ENCODE measurements at places on chromosomes 16 and 17.

GRCh38 chr17:47888293-47888692 is 7.7 kb upstream of the SP2 start:
- no peak for DNase-seq

- peak; percentile 10 for DNase-seq
These were observed 10.7 kb downstream of the GNAO1 start for GRCh38 chr16:56202036-56202435.

- no peak for DNase-seq
These were observed 35.1 kb downstream of the PMM2 start for GRCh38 chr16:8832717-8833105.

- no peak for DNase-seq
These were observed 45.4 kb upstream of the MYOCD start for GRCh38 chr17:12620200-12620720.

GRCh38 chr17:1782171-1782567 is 20.3 kb downstream of the SERPINF1 start:
- no peak for DNase-seq

- DNase-seq, result no peak
These were observed 61.5 kb downstream of the MYO1D start for GRCh38 chr17:32815460-32815859.

DNA sequence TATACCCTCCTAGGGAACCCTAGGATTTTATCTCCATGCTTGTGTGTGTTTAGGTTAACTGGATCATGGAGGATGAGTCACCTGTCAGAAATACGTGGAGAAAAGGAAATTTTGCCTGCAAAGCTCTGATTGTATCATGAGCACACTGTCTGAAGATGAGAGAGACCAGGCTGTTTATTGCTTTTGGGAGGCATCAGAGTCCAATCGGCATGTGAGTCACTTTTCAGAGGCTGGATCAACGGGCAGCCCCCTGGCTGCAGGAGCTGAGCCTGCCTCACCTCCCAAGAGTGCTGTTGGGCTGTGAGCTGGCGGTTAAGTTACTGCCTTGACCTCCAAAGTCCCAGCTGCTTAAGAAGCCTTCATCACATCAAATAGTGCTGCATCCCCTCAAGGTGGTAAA is 41.5 kb upstream of the MED9 start:
- no peak for DNase-seq

DNA sequence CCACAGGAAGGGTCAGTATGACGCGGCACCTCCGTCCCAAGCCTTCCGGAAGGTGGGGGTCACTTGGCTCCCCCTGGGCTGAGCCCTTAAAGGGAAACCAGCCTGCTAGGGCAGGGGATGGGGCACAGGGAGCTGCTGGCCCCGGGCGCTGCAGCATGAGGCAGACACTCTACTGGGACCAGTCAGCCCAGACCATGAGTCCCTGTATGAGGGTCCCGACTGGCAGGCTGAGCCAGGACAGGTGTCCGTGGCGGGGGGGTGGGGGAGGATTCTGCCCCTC is 43.4 kb upstream of the ZC3H18 start:
- DNase-seq, result no peak

DNA sequence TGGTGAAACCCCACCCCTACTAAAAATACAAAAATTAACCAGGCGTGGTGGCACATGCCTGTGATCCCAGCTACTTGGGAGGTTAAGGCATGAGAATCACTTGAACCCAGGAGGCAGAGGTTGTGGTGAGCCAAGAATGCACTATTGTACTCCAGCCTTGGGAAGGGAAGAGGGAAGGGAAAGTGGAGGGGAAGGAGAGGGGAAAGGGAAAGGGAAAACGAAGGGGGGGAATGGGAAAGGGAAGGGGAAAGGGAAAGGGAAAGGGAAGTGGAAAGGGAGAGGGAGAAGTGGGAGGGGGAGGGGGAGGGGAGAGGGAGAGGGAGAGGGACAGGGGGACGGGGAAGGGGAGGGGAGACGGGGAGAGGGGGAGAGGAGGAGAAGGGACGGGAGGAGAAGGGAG is 122.5 kb downstream of the GAS7 start:
- no peak for DNase-seq

DNA sequence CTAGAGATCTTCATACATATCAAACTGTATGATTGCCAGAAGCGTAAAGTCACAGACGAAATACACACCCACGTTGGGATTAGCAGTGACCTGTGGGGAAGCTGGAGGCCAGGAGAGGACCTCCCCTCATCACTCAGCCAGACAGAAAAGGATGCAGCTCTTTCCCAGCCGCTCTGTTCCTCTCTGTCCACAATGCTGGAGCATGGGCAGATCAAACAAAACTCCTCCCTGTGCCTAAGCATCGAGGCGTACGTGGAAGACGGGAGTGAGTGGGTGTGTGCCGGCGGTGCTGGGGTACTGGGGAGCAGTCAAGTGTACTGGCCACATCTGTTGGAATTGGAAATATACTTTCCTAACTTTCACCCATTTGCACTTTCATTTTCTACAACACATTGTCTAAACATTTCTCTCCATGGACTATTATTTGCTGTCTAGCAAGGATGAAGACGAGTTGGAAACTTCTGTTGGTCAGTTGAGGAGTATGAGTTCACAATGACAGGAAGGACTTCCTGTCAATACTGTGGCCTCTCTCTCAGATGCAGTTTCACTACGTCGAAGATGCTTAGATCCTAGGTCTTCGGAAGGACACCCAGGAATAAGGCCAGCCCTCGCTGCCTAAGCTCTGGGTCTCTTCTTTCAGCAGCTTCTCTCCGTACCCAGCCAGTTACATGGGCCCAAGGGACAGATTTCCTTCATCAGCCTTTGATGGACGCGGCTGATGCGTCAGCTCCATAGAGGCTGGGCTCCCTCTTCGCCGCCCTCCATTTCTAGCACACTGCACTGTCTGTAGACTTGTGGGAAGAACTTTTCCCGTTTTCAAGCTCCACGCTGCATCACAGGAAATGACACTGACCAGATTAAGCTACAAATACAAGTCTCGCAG is 30.6 kb upstream of the ENDOV start:
- DNase-seq, result no peak

GRCh38 chr16:13921328-13921727 is 1.4 kb downstream of the ERCC4 start:
- DNase-seq, result no peak

GRCh38 chr16:23567602-23568001 is 10.1 kb downstream of the UBFD1 start:
- DNase-seq, result no peak

- DNase-seq, result no peak
These were observed 26.6 kb downstream of the NGFR start for GRCh38 chr17:49521471-49522356.

DNA sequence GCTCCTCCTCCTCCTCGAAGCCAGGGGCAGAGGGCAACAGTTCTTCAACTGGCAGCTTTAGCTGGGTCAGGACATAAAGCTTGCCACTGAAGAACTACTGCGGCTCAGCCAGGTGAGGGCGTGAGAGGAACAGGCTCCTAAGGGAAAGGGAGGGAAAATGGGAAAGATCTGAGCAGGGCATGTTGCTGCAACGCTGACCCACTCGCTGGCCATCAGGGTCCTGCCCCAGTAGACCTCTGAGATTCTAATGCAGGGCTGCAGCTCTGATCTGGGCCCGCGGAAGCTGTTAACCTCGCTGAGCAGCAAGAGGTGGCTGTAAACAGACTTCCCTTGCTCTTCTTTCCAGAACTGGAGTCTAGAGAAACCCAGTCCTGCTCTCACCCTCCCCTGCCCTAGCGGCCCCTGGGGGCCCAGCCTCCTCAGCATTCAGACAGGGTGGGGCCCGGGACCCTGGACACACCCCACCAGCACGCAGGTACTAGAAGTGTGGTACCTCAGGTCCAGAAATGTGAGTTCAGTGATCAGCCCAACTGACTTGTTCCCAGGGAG is 3.8 kb upstream of the TLCD2 start:
- no peak for DNase-seq

- DNase-seq, result no peak
These were observed 270.7 kb upstream of the SOX9 start for GRCh38 chr17:71849783-71850768.

- DNase-seq, result no peak
These were observed 202.7 kb downstream of the ZNF423 start for GRCh38 chr16:49653173-49653570.

GRCh38 chr16:68356919-68357286 is 46.1 kb downstream of the PRMT7 start:
- DNase-seq, result no peak

- no peak for DNase-seq
These were observed 48.8 kb downstream of the PIPOX start for GRCh38 chr17:29091606-29092289.

DNA sequence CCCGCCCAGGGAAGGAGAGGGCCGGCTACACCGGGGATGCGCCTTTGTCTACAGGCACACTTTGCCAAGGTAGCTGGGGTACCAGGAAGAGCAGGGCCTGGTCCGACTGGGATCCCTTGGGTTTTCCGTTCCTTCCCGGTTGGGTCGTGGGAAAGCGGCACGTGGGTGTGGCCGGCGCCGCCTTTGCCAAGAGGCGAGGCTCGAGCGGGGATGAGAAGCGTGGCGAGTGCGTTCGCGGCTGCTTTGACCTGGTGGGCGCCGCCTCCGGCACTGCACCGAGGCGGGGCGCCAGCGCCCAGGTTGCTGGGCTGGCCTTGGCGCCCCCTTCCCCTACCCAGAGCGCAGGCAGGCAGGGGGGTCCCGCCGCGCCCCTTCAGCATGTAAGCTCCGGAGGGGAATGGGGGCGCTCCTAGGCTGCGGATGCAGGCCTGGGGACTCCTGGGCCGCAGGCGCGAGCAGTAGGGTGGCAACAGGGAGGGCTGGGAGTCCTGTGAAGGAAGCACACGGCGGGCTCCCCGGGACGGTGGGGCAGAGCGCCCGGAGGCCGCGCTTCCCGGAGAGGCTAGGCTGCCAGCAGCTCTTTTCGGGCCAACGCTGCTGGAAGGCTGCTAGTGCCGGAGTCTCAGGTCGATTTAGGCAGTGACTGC is 2.0 kb downstream of the HAS3 start:
- peak; percentile 18 for DNase-seq

- no peak for DNase-seq
These were observed 572 bp downstream of the PGP start for GRCh38 chr16:2213817-2214718.

DNA sequence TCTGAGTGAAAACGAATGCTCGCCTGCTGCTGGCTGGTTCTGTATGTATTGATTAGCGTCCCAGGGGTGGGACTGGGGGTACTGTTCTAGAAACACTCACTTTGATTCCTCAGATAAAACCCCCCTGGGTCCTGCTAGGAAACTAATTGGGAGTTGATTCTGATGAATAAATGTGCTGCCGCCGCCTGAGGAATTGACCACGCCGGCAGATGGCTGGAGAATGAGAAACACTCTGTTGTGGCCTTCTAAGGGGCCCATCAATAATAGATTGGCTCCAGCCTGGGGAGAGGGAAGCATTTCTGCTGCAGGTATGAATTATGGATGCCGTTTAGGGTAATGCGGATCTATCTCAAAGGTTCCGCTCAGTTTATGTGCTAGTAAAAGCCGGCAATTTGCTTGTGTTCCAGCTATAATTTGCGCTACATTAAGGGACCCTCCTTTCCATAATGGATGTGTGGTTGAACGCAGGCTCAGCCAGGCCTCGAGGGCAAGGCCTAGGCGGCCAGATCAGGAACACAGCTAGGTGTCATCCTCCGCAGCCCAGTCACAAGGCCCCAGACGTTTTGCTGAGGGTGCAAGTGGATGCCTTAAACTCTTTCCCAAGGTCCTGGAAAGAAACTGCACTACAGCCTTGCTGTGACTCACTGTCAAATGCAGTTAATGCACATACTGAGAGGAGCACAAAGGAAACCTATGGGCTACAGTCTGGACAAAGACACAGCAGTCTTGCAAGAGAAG is 132.2 kb upstream of the HS3ST2 start:
- no peak for DNase-seq

GRCh38 chr17:19002805-19003542 is 1.6 kb downstream of the FAM83G start:
- no peak for DNase-seq

- no peak for DNase-seq
These were observed 3.8 kb upstream of the ACTG1 start for GRCh38 chr17:81516439-81516838.

- DNase-seq, result peak; percentile 25
These were observed 148.9 kb downstream of the ITFG1 start for GRCh38 chr16:47311738-47312505.

DNA sequence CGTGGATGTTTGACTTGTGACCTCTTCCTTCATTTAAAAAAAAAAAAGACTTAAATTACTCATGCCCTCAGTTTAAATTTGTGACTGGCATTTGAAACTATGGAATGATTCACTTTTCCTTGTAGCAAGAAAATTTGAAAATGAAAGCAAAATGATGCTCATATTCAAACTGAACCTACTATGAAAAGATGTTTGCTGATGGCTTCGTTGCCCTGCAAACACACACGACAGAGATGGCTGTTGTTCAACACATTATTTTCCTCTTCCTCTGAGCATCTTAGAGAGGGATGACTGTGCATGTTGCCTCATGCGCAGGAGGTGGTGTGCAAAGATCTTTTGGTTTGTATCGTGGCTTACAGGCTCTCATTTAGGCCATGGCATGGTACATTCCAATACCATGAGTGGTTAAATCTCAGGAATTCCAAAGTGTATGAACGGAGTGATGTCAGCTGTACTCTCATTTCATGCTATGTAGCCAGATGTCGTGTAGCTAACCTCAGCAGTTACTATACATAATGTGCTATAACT is 164.5 kb downstream of the PRKCA start:
- DNase-seq, result peak; percentile 67

DNA sequence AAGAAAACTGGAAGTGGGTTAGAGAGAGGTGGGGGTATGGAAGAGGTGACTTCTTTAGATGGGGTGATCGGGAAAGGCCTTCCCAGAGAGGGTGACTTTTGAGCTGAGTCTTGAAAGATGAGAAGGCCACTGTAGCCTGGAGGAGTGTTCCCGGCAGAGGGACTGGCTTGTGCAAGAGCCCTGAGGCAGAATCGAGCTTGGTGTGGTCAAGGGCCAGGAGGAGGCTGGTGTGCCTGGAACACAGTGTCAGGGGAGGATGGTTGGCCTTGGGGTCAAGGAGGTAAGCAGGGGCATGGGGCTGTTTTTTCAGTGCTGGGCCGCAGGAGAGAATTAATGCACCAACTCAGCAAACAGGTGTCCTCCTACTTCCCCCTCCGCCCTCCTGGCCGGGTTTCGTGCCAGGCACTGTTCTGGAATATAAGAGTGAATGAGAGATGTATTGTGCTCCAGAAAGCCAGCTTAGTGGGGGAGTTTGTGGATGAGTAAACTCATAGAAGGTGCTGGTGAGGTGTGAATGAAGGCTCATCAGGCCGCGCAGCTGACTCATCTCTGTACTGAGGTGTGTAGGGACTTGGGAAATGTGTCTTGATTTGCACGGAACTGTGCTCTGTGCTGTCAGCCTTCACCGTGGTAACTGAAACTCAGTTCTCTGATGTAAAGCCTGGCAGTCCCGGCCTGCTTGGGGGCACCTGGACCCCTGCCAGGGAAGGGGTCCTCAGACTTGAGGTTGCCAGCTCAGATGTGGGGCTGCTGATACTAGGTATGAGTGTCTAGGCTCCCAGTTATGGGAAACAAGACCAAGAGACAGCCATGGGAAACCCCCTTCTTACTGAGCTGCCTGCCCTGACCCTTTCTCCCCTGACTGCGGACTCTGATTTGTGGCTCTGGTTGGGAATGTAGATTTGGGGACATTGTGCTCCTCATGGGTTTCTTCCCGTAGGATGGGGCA is 15.3 kb downstream of the KSR1 start:
- DNase-seq, result no peak

Measured in LoVo (cell line).